SW 1271 (cell line): ENCODE measurements at places on chromosomes 1 and 21.

- no peak for DNase-seq
These were observed 859 bp upstream of the MAGI3 start for GRCh38 chr1:113389359-113389952.

DNA sequence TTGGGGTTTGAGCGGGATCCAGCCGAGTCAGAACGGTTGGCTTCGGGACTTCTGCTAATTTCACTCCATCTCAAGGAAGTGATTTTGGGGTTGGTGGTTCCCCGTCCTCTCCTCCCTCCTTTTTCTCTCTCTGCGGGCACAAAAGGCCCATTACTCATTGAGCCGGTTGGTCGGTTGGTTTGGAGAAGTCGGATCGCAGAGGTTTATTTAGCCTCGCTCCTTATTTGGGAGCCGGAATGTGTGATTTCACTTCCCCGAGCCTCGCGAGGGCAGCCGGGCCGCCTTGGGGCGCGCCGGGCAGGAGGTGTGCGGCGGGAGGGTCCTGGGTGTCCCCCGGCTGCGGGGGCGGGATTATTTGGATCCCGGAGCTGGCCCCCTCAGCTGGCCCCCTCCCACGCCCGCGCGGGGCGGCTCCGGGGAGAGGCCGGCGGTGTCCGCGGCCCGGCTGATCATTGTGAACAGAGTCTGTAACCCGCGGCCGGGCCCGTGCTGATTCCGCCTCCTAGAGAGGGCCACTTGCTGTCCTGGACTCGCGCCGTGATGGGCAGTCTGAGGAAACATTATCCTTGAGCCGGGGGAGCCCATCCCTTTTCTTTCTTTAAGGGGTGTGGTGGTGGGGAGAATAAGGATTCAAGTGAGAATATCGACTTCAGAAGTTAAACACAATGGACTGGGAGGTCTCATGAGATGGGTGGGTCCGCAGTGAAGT is 1.2 kb downstream of the MAPKAPK2 start:
- peak; percentile 2 for DNase-seq

GRCh38 chr1:160428655-160429054 is 28.3 kb downstream of the VANGL2 start:
- no peak for DNase-seq

- peak; percentile 58 for DNase-seq
These were observed 45.5 kb downstream of the LPAR3 start for GRCh38 chr1:84847253-84848250.

GRCh38 chr1:1538334-1538733 is 2.1 kb downstream of the TMEM240 start:
- no peak for DNase-seq

DNA sequence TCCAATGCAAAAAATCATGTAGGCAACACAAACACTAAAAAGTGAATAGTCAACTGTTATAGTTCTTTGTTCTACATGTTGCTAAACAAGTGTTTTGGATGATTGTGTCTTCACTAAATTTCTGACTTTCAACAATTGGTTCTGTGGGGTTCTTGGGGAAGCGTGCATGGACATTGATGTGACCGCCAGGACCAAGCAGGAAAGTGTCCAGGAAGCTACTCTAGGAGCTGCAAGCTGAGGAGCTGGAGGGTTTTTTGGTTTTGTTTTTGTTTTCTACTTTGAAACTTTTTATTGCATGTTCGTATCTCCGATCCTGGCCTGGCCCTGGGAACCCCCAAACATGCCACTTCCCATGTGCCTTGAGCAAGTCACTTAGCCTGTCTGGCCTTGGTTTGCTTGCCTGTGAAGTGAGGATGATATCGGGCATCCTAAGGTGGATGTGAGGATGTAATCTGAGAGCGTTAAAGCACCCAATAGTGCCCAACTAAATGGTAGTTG is 8.0 kb downstream of the TMPRSS3 start:
- DNase-seq, result no peak

DNA sequence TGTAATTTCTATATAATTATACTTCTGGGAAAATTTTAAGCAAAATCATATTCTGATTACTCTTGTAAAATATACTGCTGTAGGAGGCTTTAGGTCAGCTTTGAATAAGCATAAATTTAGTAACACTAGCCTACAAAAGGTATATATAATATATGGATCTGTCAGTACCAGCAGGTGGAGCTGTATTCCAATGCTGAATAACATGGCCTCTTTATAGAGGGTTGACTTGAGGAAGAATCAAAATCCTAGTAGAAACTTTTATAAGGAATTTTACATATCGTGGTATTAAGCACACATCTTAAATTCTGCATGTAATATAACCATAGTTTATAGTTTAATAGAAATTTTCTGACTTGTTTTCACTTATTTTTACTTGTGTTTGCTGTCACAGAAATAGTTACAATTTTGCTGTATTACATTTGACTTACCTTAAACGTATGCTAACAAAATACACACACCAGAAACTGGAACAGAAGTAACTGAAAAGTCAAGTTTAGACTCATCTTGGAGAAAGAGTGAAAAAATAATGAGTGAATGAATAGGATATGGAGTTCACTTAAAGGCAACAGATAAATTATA is 79.3 kb downstream of the HMCN1 start:
- peak; percentile 45 for DNase-seq

GRCh38 chr1:226125097-226125630 is 61.4 kb downstream of the ACBD3 start:
- DNase-seq, result no peak

DNA sequence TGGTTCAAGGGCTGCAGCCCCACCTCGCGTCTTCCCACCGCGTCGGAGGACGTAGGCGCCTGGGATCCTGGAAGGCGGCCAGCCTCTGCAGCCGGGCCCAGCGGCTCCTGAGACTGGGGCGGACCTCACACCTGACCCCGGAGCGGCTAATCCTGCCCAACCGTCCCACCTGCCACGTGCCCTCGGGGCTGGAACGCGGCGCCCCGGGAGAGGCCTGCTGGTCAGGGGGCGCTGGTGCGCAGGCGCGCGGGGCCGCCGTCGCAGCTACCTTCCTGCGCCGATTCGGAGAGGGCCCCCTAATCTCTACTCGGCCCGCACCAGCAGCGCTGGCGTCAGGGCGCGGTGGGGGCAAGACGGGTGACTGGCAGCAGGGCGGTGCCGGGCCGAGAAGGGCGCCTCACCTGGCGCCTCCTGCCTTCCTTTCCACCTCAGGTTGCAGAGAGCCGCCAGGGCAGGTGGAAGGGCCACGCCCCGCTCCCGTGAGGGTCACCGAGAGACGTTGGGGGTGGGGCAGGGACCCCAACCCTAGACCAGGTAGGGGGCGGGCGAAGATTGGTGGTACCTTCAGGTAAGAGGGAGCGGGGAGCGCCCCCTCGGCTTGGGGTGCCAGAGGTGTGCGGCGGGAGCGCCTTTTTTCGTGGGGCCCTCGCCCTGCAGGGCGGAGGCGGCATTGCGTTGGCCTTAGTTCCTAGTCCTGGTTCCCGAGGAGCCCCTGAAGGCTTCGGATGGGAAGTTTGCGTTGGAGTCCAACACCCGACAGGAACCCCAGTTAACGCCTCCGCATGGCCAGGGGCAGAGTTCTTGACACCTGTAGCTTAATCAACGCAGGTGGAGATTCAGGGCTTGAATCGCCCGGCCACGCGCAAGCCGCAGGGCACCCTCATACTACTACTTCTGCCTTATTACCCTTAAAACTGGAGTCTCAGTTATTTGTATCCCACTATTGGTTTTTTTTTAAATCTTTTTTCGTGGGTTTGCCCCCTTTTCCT is at the start of gene TDRD5:
TSS of gene TDRD5 (plus strand) at position 241 of the 989 bp plus-strand sequence. CDS start 784 bp downstream, outside the sequence.
- no peak for DNase-seq

- no peak for DNase-seq
These were observed at the start of gene RAB13 for GRCh38 chr1:153985941-153986761. RAB13 (minus strand) TSS chr1:153986339; CDS start chr1:153986236, 103 bp downstream.

- DNase-seq, result no peak
These were observed 113.5 kb downstream of the NTNG1 start for GRCh38 chr1:107254306-107254705.
